ENCODE measurements at places on chromosomes 7 and 10.

DNA sequence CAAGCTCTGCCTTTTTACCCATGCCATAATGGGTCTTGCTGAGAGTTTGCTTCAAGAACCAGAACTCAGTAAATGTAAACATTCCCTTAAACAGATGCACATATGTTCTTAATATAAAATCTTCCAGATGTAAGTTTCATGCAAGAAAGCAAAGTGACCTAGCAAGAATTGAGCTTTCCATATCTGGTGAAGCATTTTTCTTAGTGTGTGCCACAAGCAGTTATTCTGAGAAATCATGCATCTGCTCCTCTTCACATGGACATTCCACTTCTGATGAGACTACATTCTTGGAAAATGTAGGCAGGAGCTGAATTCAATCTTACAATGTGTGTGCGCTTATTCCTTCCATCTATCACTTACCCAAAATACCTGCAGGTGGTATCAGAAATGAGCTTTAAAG is 227.8 kb upstream of the LRRTM3 start:
- no peak for DNase-seq

DNA sequence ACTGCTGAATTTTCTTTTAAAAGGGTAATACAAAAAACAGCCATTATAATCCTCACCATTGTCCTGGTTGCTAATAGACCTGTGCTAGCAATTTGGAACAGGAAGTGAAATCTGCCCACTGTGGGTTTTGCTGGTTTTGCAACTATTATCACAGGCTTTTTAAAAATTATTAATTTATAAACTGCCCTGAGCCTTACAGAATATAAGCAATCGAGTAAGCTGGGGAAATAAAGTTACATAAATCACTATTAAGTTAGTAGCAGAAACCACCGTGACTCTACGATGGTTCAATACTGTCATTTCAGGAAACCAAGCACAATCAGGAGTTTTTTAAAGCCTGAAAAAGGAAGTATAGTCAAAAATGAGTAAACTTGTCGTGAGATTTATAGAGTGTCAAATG is 62.3 kb downstream of the TMEM26 start:
- DNase-seq, result no peak

DNA sequence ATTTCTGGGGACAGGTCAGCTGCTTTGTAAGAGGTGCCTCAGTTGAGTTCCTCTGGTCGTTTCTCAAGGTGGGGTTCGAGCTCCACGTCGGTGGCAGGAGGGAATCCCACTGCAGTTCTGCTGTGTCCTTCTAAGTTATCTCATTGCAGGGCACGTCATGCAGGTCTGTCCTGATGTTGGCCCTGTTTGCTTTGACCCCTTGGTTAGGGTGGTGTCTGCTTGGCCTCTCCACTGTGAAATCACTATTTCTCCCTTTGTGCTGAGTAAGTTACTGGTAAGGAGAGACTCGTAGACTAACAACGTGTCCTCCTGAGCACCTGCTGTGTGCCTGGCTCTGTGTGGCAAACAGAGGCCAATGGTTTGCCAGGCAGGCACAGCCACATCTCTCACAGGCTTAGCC is 372.9 kb upstream of the ZMIZ1 start:
- no peak for DNase-seq

- DNase-seq, result no peak
Observed at GRCh38 chr10:122164023-122164601, 107.0 kb upstream of the BTBD16 start.

All from iPS DF 6.9 (cell line).